Non-pigmented ciliary epithelial cell (primary cell): ENCODE measurements at places on chromosomes 5 and 9.

DNA sequence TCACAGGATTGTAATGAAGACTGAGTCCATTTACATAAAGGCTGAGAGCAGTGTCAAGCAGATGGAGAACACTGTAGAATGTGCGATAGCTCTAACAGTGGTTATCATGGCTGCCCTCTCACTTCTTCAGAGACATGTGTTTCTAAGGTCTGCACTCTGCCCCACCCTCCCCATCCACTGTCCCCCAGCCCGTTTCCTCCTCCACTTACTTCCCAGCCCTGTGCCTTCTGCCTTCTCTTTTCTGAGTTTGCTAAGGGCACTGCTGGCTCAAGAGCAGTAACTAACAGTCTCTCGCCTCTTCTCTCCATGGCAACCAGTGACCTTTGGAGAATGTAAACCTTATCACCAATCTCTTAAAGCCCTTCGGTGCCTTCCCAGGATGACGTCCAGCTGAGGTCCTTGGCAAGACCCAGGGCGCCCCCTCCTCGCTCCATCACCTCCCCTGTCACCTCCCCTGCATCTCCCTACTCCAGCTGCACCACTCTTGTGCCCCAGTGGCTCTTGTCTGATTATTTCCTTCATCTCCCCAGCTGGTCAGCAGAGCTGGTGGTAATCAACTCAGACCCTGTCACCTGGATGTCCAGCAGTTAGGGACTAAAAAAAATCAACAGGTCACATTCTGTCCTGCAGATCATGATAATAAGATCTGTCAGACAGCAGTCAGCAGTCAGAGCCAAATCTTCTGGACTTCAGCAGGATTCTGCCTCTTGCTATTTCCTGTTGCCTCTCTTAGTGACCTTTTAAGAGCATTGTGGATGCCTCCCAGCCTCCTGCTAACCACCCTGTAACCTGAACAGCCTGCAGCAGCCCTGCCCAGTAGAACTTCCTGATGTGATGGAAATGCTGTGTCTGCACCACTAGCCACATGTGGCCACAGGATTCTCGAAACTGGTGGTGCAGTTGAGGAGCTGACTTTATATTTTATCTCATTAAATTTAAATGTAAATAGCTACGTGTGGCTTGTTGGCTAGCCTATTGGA is 9.0 kb downstream of the FXN start:
- DNase-seq: no peak

DNA sequence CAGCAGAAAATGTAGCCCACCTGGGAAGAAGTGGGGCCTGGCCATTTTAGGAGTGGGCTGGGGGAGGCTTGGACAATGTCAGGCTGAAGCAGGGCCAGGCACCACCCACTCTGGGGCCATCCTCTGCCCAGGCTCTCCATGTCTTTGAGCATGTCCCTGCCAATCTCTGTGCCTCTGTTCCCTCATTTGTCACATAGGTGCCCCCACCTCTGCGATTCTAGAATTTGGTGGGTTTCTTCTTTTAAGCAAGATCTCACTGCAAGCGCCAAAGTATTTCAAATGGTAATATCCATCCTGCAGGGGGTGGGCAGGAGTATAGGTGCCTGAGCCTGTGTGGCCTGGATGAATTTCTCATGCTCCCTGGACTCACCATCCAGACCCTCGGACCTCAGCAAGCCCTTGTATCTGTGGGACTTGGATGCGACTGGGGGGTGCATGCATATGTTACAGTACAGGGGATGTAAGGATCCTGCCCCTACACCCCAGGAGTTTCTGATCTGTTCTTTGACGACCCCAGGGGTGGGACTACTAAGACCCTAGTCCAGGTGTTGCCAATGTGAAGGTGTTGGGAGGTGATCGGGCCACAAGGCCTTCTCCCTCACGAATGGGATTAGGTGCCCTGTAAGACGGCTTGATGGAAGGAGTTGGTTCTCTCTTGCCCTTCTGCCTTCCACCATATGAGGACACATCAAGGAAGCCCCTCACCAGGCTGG is 4.3 kb downstream of the CD74 start:
- no peak for DNase-seq

GRCh38 chr5:143714629-143715028 is 97.3 kb upstream of the HMHB1 start:
- DNase-seq: no peak

GRCh38 chr5:180074462-180074861 is 2.9 kb upstream of the RNF130 start:
- no peak for DNase-seq

GRCh38 chr5:152329761-152330283 is 75.3 kb downstream of the NMUR2 start:
- DNase-seq: no peak

DNA sequence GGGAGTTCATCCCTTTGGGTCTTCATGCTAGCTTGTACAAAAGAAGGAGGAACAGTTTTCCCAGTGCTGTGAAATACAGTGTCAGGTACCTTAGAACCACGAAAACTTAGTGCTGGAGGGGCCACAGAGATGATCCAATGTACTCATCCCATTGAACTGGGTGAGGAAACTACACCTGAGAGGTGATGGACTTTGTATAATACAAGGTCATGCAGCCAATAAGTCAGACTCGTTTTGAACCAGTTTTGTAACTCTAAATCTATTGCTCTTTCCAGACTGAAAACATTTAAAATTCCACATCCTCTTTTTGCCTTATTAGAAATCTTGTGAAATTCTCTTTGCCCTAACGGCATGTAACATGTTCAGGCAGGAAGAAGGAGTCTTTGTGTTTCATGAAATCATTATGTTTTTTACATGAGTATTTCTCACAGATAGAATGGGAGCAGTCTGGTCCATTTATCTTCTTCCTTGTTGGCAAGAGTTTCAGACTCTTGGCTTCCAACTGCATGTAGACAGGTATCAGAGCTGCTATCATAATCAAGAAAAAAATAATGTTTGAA is 146.8 kb upstream of the FBXL7 start:
- no peak for DNase-seq

DNA sequence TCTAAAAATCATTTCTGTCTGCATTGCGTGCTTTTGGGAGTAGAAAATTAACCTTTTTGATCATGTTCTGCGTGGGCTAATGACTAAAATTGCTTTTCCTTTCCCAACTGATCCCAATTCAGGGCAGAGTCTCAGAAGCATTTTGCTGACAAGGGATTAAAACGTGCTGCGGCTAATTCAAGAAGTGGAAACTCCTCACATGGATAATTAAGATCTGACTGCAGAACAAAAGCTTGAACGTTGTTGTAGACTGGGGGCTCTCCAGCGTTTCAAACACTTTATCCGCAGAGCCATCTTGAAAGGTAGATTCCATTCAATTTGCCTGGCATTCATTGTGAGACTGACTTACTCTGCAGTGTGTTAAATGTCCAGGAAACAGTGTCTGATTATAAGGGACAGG is 485.3 kb upstream of the DMAC1 start:
- DNase-seq: no peak

GRCh38 chr5:10354048-10354872 is 765 bp downstream of the MARCHF6 start:
- no peak for DNase-seq

DNA sequence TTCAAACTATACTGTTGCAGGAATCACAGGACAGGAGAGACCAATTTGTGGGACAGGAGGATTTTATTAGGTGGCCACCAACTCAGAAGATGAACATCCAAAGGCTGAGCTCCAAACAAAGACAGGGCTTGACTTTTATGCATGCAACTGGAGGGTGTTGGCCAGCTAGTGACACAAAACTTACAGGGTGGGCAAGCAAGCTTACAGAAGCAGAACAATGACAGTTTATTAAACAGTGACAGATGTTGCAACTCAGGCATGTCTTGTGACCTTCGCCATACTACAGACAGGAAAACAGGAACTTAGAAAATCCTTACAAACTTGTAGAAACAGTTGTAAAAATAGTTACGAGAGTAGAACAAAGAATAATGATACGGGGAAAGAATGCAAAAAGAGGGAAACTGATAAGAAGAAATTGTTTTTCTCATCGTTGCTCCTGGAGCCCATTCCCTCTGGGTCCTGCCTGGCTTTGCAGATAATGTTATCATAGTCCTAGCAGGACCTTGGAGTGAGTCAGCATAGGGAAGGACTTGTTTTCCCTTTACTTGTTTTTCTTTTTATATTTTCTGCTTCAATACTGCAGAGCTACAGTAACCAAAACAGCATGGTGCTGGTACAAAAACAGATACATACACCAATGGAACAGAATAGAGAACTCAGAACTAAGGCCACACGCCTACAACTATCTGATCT is 2083.0 kb upstream of the ACO1 start:
- no peak for DNase-seq

- DNase-seq: no peak
Observed at GRCh38 chr5:115262011-115262320, 711 bp downstream of the PGGT1B start.

DNA sequence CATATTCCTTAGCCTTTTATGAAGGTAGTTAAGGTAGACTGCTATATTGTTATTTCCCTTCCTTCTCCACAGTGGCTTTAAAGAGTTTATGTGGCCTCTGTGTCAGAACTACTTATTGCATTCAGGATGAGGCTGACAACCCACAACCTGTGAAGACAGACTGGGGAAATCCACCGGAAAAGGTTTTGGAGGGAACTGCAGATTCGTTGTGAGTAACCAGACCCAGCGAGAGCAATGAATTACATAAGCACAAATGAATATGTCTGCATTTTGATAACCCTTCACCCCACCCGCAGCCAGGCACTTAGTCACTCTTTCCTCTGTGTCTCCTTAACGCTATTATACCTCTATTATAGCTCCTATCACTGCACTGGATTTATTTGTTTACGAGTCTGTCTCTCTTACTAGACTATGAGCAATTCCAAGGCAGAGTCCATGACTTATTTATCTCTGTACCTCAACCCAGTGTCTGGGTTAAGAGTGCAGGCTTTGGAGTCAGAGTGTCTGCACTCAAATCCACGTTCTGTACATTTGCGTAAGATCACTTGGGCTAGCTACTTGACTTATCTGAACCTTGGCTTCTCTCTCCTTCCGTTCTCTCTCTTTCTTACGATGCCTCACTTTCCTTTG is 19.2 kb downstream of the KCTD16 start:
- peak; percentile 94 for DNase-seq

DNA sequence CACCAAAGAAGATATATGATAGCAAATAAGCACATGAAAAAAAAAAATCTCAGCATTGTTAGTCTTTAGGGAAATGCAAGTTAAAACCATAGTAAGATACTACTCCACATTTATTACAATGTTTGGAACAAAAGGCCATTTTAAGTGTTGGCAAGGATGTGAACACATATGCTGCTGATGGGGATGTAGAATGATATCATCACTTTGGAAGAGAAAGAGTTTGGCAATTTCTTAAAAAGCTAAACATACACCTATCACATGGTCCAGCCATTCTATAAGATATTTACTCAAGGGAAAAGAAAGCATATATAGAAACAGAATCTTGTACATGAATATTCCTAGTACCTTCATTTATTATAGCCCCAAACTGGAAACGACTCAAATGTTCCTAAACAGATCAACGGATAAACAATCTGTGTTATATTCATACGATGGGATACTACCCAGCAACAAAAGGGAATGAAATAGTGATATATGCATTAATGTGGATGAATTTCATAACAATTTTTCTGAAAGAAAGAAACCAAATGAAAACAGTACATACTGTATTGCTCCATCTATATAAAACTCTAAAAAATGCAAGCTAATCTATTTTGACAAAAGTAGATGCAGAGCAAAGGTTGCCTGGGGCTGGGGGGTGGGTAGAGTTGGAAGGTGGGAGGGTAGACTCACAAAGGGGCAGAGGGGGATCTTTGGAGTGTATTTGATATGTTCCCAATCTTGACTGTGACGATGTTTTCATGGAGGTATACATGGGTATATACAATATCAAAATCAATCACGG is 45.7 kb upstream of the SMAD5 start:
- DNase-seq: no peak

DNA sequence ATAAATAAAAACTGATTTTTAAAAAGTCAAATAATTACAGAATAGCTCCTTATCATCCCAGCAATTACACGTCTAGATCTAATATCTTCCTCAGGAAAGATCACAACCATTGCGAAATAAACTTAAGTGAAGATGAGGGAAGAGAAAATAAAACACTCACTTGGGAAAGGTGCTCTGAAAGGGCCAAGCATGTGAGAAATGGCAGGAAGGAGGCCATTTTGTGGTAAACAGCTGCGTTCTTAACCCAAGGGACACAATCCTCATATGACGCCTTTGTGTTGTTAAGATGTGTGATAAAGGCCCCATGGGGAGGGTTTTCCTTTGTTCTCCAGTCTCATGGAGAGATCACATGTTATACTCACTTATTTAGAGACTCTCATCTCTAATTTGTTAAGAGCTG is 32.5 kb downstream of the JAKMIP2 start:
- no peak for DNase-seq

DNA sequence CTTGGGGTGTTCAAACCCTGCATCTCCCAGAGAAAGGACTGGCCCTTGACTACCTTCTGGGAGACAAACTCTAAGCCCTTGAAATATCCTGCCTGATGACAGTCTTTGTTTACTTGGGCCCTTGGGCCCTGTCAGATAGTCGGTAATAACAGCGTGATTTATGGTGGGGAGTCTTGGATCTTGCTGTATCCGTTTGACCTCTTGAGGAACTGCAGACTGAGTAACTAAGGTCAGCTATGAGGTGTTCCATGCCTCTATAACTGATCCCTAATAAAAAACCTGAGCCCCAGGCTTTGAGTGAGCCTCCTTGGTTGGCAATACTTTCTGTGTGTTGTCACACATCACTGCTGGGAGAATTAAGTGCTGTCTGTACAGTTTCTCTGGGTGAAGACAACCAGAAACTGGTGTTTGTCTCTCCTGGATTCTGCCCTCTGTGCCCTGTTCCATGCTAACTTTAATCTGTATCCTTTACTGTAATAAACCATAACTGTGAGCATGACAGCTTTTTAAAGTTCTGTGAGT is 56.2 kb upstream of the ANKRD33B start:
- DNase-seq: no peak

GRCh38 chr5:93623153-93623552 is 40.1 kb downstream of the NR2F1 start:
- DNase-seq: no peak

- DNase-seq: no peak
Observed at GRCh38 chr5:98464737-98465330, 308.6 kb upstream of the RGMB start.

GRCh38 chr9:87436716-87437115 is 61.0 kb upstream of the DAPK1 start:
- no peak for DNase-seq

DNA sequence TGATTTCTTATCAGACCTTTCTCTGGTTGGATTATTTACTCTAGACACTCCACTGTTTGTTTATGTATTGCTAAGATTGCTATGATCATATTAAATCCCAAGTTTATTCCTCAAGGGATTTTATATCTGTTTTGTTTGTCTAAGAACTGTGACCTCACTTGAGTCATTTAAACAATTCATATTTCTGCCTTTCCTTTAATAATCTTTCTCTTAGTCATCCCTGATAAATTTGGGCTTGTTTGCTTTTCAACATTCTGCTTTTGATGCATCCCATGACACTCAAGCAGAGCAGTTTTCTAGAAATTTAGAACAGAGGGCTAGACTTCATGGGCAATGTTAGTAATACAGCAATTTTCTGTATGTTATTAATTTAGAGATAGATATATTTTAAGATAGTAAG is 231.6 kb upstream of the TNC start:
- no peak for DNase-seq

- no peak for DNase-seq
Observed at GRCh38 chr9:4068449-4068848, 231.4 kb downstream of the GLIS3 start.
